ENCODE measurements at places on chromosomes 2 and 18. TPM values are rescaled to one million over a fixed set of nuclear protein-coding genes. Genes with fewer than 3 reads are reported as not detected.

- no peak for DNase-seq
Measured at GRCh38 chr2:55846426-55846825, 77.2 kb downstream of the EFEMP1 start.

Gene REEP1
- 0.19 TPM for total RNA-seq

Gene COLEC11
- total RNA-seq: 0.47 TPM

- no peak for DNase-seq
Measured at GRCh38 chr2:147607379-147607778, 237.4 kb upstream of the ACVR2A start.

Gene GKN2
- not detected for total RNA-seq

Gene NEU4
- total RNA-seq: 1.2 TPM

DNA sequence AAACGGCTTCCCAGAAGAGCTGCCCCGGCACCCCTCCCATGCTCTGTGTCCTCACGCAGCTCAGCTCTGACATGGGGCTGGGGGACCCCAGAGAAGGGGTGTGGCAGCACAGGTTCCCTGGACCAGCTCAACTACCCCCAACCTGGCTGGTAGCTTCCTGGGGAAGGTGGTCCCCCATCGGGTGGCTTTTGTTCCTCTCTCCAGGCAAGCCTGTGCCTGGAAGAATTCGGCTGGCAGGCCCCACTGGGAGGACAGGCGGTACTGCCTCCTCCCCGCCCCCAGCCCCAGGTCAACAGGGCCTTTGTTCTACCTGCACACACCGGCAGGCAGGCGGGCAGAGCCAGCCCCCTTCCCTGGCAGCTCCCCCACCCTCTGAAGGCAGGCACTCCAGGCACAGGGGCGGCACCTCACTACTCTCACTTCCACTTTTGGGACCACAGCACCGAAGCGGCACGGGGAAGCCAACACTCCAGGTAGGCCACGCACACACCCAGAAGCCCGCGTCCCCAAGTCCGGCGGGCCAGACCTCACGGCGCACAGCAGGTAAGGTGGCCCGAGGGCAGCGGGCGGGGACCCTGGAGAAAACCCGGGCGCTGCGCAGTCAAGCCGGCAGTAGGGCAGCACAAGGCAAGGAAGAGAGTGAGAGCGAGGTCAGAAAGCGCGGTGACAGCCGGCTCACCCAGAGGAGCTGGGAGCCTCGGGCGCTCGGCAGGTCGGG, 1.3 kb downstream of the HS6ST1 start:
- peak; percentile 80 for DNase-seq

GRCh38 chr2:230408244-230408842, 7.7 kb upstream of the SP100 start:
- peak; percentile 51 for DNase-seq

DNA sequence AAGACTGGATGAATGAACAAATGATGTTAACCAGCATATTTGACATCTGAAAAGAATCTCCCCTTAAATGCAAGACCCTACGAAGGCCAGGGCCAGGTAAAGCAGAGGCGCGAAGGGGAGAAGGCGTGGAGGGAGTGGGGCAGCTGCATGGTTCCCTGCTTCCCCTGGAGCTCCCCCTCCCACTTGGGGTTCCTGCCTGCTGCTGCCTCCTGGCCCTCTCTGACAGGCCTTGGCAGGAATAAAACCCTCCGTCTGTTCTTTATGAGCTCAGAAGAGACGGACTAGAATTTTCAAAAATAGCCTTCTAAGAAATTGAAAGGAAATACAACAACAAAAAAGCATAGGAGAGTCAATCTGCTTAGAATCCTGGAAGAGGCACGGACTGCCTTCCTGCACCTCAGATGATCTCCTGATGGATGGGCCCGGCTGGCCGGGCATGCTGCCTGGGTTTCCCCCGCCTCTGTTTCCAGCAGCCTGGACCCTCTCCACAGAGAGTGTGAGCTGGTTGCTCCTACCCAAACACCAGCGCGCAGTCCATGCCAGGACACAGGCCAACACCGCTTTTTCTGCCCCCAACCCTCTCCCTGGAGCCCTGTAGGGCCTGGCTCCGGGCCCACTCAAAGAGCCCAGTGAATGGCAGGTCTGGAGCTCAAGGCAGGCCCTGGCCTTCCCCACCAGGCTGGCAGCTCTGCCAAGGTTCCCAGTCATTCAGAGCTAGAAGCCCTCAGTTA, 23.9 kb downstream of the CFAP65 start:
- DNase-seq: no peak

- DNase-seq: peak; percentile 78
Measured at GRCh38 chr2:172234716-172235691, 132.3 kb upstream of the DLX2 start.

- DNase-seq: no peak
Measured at GRCh38 chr18:30440351-30440750, 602.2 kb downstream of the DSC3 start.

Gene PRR30
- not detected for total RNA-seq

DNA sequence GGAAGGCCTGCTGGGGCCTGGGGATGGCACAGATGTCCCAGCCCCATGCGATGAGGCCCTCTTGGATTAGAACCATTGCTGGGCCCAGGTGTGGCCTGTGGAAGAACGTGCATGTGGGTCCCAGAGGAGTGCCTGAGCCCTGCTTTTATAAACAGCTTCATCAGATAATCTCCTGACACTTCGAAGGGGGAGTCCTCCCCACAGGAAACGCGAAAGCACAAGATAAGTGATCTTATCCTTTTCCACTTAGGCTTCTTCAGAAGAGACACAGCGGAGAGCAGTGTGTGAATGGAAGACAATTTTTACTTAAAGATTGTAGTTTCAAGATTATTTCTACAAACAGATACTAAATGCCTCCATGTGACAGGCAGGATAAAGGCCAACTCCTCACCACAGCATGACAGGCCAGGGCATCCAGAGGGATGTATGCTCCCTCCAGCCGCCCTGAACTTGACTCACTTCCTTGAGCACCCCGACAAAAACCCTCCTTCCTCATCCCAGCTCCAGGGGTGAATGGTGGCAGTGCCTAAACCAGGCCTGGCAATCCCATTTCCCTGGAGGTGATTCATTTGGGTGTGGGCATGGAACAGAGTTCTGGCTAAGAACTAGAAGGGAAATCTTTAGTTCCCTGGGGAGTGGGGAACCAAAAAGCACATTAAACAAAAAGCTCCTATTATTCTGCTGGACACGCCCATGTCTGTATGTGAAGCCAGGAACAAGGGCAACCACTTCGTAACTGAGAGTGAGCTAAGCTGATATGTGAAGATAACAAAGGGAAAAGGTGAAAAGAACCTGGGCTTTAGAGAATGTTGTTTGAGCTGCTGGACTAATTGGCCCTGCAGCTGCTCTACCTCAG, 56.2 kb upstream of the TMEM163 start:
- DNase-seq: no peak

GRCh38 chr2:9250091-9250490, 43.5 kb downstream of the ASAP2 start:
- no peak for DNase-seq

DNA sequence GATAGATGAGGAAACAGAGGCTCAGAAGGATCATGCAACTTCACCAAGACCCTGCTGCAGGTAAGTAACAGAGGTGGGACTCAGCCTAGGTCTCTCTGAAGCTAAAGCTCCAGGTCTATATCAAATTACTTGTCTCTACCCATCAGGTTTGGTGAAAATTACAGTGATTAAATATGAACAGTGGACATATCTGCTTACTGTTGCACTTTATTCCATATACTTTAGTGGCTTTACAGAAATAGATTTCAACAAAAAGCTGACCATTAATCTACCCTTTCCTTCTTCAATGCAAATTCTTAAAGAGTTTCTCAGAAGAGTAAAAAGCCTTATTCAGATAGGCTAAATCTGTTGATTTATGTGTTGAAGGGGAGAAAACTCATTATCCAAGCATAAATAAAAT, 42.8 kb upstream of the STK17B start:
- no peak for DNase-seq

DNA sequence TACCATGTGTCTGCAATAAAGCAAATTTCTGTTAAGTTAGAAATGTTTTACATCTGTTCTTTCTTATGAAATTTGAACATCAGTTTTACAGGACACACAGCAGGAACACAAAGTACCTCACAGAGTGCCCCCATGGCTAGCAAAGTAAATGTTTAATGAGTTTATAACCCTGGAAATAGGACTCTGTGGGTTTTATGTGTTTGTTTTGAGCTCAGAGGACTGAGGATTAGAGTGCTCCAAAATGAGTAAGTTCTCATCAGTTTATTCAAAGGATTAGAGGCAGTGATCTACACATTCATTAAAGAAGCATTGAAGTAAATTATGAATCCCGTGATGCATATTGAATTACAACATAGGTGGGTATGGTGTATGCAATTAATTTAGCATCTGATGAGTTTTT, 281.8 kb downstream of the GULP1 start:
- DNase-seq: no peak

- DNase-seq: no peak
Measured at GRCh38 chr2:128770143-128771085, 451.7 kb upstream of the HS6ST1 start.

Gene ICA1L
- total RNA-seq: 7.8 TPM

Gene PTPN18
- 61.9 TPM for total RNA-seq

Gene SKOR2
- not detected for total RNA-seq

DNA sequence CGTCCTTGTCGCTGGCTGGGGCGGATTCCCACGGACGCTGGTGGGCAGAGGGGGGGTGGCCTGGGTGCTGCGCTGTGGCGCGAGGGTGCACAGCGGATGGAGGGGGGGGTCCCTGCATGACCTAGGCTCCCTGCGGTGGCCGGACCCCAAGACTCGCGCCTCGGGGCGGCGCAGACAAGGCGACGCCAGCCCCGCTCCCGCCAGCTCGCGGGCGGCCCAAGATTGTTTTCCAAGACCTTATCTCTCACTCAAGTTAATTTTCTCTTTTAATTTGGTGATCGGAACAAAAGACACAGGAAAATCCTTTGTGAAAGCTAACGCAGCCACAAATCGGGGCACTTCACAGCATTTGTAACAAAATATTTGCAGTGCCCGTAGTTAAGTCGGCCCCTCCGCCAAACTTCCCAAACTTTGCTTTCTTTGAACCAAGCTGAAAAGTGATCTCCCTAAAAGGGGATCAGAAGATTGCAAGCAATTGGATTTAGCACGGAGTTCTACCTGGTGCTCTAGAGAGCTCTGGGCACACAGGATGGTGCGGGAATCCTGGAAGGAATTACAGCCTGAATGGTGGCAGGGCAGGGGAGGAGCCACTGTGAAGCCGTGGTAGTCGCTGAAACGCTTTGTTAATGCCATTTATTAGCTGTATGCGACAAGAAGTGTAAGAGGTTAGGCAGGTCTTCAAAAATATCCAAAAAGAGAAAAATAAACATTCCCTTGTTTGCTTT, 4.8 kb upstream of the ID2 start:
- peak; percentile 55 for DNase-seq

GRCh38 chr2:177403838-177404237, 11.3 kb downstream of the AGPS start:
- DNase-seq: no peak

DNA sequence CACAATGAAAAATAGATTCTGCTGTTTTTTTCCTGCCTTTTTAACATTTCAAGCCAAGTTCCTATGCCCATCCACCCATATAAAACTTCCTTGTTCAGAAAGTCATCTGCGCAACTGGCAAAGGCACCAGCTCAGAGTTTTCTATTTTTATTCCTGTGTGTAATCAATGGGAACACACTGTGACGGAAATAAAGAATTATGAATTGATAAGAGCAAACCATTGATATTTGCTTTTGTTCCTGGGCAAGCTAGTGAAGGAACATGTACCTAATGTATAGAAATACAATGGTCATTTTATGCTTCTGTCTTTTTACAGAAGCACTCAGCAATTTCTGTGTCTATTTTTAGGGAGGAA, 30.8 kb upstream of the AAK1 start:
- DNase-seq: no peak

DNA sequence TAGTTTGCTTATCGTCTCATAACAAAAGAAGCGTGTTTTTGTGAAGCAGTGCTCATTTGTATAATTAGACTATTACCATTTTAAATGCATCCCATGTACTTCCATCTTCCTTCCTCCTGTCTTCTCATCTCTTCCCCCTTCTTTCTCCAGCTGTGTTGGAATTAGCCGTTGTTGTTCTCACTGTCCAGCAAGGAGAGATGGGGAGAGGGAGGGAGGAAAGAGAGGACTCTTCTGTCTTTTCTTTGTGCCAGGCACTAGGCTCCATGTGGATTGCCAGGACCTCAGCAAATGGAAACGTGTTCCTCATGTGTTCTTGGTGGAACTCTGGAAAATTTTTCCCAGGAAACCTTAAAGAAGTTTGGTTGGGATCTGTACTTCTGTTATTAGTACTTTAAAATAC, 131.7 kb downstream of the PHLPP1 start:
- DNase-seq: no peak

DNA sequence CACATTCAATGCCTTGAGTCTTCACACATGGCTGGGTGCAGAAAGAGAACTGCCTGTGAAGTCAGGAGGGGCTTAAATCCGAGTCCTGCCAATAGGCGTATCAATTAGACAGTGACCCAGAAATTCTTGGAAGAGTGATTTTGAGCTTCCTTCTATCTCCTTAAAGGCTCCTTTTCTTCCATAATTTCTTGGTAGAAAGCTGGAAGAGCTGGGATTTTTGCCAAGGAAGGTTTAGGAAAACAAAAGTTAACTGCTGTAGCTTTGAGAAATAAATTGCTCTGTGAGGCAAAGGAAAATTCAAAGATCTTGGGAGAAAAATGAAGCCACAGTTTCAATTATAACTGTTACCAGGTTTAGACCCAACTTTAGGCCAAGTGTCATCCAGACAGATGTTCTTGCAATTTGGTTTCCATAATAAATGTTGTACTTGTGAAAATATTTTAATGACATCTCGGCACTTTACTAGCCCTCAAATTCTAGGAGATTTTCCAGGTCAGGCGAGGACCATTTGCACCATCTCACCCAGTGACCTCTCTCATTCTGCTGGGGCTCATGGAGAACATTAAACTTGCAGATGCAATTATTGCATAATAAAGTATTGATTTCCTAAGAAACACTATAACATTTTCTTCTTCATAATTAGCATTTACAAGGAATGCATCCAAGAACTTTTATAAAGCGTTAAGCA, 329.7 kb upstream of the MEIS1 start:
- no peak for DNase-seq

GRCh38 chr2:137799600-137799999, 164.7 kb upstream of the HNMT start:
- no peak for DNase-seq

Gene CGREF1
- 15.1 TPM for total RNA-seq

DNA sequence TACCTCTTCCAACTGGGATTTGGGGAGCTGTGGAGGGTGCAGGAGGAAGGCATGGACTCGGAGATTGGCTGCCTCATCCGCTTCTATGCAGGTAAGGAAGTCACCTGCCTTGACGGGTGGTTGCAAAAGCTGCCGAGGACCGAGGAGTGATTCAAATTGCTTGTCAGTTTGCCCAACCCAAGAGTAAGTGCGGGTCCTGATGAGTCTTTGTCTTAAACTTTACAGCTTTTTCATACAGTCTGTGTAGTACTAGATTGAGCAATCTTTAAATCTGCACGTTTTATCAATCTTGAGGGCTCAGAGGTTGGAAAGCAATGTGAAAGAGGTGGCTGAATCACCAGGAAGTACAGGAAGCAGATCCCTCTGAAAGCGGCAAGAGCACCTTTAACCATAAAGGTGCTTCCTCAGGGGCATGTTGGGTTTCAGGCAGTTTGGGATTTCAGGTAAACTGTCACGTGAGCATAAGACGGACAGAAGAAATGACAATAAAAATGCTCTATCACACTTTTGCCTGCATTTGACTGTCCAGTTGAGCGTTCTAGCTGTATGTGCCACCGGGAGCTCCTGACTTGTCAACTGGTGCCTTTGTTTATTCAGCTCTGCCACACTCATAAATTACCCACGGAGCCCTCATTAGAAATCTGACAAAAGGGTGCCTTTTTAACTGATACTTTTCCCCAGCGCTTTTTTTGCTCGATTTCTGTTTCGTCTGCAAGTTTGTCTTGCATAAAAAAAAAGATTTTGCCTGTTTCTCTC, 2.0 kb downstream of the PHLPP1 start:
- DNase-seq: peak; percentile 76

- no peak for DNase-seq
Measured at GRCh38 chr2:6264198-6264597, 572.0 kb downstream of the SOX11 start.
